ENCODE measurements at places on chromosomes 5 and 9.

GRCh38 chr5:88952996-88953643 lies 70.1 kb upstream of the MEF2C start:
- no peak for DNase-seq

DNA sequence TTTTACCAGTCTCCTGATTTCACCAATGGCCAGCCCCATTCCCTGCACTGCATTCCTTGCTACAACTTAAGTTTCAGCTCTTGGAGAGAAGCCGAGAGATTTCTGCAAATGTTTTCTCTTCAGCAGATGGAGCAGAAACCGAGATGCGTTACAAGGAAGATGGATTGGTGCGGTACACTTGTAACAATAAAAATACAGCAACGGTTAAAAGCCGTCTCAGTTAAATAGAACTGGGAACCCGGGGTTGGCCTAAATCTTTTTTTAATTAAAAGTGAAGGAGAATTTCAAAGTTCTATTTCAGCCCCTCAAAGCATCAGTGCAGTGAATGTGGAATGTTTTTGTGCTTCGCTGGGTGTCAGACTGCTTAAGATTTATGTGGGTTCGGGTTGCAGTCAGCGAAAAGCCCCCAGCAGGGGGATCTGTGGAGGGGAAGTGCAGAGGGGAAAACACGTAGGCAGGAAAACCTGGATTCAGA lies 19.8 kb downstream of the BRINP1 start:
- DNase-seq, result no peak

- no peak for DNase-seq
Measured at GRCh38 chr5:17839848-17840247, 205.6 kb downstream of the TAF11L14 start.

DNA sequence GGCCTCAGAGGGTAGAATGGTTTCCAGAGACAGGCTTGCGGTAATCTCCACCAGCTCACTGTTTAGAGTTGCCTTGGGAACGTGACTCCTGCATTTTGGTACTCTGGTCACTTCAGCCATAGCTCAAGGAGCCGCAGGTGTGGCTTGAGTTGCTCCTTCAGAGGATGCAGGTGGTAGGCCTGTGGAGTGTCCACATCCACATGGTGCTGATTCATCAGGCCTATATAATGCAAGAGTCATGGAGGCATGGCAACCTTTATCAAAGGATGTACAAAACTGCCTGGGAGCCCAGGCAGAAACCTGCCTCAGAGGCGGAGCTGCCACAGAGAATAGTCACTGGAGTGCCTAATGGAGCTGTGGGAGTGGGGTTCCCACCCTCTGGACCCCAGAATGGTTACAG lies 114.2 kb downstream of the ANXA1 start:
- no peak for DNase-seq

GRCh38 chr9:91341258-91341746 lies 20.4 kb downstream of the AUH start:
- no peak for DNase-seq

GRCh38 chr5:87944553-87945285 lies 323.9 kb downstream of the TMEM161B start:
- no peak for DNase-seq

DNA sequence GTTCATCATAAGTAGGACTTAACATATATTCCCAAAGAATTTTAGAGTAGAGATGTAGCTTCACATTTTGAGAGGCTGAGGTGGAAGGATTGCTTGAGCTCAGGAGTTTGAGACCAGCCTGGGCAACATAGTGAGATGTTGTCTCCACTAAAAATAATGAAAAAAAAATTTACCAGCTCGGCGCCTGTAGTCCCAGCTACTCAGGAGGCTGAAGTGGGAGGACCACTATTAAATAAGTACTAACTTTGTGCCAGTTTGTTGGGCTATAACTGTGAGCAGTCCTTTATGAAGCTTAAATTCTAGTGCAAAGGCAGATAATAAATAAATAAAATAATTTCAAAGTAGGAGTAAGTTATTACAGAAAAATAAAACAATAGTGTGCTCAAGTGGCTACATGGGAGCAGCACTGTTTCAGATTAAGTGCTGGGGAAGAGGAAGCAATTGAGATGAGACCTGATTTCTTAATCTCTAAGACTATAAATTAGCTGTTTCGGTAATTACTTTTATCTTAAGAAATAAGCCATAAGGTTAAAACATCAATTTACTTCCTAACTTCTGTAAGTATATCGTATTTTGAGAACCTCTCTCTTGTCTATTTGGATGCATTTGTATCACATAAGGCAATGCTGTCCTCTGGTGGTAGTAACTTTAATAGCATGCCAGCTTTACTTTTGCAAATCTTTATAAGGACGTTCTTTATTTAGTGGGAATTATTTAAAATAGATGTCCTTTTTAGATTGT lies 98.9 kb downstream of the CSNK1G3 start:
- DNase-seq, result peak; percentile 14

- peak; percentile 90 for DNase-seq
Measured at GRCh38 chr9:125541840-125542243, 165.2 kb downstream of the MAPKAP1 start.

DNA sequence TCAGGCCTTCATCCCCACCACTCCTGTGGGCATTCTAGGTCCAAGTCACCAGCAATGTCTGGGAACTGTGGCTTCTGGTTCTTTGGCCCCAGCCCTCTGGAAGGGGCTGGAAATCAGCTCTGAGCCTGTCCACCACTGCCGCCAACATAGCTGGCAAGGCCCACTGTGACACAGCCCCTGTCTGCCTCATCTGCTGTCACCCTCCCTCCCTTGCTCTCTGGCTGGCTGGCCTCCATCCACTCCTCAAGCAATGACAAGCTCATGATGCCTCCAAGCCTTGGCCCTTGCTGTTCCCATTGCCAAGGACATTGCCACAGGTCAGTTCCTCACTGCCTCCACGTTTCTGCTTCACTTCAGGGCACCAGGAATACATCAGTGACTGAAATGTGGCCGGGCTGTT lies 93.7 kb downstream of the LHX2 start:
- DNase-seq, result no peak

DNA sequence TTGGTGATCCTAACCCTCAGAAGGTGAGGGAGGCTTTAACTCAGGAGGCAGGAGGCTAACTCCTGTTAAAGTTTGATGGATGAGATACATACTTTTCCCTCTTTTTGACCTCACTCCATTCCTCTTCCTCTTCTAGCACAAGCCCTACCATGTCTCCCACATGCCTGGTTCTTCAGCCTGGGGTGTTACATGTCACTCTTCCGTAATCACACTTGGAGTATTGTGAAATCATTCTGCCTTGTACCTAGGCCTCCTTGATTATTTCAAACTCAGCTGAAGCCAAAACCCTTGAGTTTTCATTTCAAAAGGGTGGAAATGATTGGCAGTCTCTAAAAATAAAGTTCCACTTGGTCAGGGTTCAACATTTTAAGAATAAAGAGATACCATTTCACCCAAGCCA lies 1.8 kb downstream of the PLAC8L1 start:
- no peak for DNase-seq

- no peak for DNase-seq
Measured at GRCh38 chr5:17157916-17158529, 59.4 kb upstream of the BASP1 start.

Data from DMS79 treated with DMSO at 0.1 percent for 48 hours (cell line).